GF-D8 (cell line): ENCODE measurements at places on chromosomes 13 and 19.

- no peak for DNase-seq
Observed at GRCh38 chr19:50720181-50720920, 749 bp upstream of the SHANK1 start.

- DNase-seq = no peak
Observed at GRCh38 chr13:66837246-66837645, 392.9 kb downstream of the PCDH9 start.

DNA sequence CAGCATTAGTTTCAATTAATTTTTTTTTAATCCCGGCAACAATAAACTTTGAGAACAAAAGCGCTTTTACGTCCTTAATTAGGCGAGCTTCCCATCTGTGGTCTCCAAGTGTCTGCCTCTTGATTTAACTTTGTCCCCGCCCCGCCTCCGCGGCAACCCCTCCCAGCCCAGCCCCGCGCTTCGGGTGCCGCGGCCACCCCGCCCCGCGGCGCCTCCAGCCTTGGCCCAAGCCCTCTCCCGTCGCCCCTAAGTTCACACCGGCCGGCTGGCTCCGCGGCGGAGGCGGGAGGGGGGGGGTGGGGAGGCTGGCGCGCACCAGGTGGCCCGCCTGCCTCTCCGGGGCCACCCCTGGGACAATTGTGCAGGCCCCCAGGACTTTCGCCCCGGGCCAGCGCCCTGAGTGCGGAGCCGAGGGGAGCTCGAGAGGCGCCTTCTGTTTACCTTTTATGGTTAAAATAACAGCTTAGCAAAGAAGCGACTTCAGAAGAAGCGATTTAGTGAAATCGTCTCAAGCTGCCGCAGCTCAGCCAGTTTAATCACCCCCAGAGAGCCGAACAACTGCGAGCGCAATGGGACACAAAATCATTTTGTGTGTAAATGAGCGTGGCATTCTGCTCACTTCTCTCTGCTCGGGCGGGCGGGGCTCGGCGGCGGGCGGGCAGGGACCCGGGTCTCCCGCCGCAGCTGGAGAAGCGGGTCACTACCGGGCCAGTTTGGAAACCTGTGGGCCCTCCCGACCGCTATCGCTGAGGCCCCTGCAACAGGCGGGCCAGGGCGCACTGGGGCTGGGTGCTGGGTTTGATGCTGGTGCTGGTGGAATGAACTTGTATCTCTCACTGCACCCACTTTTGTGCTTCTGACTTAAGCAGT, 1.4 kb downstream of the KCTD15 start:
- no peak for DNase-seq

DNA sequence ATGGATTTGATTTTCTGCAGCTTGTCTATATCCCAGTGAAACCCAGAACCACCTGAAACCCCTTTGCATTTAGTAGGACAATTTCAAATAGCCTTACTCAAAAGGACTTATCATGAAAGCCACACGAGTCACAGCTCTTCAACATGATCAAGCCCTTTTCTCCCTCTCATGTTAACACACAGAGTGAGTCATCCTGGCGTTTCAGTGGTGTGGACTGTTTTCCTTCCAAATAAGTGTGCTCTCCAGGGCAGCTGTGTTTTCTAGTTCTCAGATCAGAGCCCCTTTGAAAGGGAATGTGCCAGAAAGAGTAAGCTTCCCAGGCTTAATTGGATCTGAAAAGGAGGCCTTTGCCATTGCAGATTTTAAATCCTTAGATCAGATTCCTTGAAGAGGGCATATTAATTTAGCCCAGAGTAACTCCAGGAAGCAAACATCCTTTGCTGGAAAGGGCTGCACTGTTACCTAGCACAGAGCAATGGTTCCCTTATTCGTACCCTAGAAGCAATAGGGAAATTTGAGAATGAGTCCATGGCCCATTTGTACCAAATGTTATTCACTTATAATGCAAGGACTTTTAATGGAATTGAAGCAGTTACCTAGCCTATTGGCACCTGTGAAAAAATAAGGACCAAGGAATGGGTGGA, 51.3 kb downstream of the ERICH6B start:
- no peak for DNase-seq

DNA sequence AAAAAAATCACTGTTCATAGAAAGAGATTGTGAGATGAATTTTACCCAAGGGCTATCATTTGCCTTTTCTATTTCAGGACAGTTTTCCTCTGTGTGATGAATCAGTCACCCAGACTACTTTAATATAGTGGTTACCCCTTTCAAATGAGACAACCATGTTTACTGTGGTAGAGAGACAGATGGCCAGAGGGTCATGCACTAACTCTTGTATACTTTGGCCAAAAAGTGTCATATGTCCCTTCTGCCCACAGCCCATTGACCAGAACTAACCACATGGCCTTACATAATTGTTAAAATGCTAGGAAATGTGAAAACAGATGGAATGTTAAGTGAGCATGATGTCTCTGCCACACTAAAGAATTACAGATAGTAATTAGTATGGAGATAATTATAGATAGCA, 498.7 kb downstream of the DACH1 start:
- no peak for DNase-seq

DNA sequence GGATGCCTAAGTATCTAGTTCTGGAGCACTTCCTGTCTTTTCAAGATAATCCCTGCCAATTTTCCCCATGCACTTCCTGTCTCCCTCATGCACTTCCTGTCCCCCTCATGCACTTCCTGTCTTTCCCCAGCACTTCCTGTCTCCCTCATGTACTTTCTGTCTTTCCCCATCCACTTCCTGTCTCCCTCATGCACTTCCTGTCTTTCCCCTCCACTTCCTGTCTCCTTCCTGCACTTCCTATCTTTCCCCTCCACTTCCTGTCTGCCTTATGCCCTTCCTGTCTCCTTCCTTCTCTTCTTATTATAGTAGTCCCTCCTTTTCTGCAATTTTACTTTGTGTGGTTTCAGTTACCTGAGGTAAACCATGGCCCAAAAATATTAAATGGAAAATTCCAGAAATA, 3.0 kb upstream of the TNNT1 start:
- peak; percentile 5 for DNase-seq

DNA sequence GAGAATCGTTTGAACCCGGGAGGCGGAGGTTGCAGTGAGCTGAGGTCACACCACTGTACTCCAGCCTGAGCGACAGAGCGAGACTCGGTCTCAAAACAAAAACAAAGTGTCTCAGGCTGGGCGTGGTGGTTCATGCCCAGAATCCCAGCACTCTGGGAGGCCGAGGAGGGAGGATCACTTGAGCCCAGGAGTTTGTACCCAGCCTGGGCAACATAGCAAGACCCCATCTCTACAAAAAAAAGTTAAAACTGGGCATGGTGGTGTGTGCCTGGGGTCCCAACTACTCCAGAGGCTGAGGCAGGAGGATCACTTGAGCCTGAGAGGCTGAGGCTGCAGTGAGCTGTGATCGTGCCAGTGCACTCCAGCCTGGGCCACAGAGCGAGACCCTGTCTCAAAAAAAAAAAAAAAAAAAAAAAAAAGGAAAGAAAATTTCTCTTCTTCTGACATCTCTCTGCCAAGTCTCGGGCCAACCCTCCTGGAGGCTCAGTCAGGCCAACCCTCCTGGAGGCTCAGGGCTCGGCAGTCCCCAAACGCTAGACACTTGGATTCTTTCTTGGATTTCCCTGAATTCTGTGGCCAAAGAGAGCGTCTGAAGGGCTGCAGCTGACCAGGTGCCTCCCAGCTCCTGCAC, 26.3 kb downstream of the ARID3A start:
- no peak for DNase-seq

- DNase-seq = no peak
Observed at GRCh38 chr19:34351382-34351826, 13.6 kb upstream of the GPI start.

DNA sequence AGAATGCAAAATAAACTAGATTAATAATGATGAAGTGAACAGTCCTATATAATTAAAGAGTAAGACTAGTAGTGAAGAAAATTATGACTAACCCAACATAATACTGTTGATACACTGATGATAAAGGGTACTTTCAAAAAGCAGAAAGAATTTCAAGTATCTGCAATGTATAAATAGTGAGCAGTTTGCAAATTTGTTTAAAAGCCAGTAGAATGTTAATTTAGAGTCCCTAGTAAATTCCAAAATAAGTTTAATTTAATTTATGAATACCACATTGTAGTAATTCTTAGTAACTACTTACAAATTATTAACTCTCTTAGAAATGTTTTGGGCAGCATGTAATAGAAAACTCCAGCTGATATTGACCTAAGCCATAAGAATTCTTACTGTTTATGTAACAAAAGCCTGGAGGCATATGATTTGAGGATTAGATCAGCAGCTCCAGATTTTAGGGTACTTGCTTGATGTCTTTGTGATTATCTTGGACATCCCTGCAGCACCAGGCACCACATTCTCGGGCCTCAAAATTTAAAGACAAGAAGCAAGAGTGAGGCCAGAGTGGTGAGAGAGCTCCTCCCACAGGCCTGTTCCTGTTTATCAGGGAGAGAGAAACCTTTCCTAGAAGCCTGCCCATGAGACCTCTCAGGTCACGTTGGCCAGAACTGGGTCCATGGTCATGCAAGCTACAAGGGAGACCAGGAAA, 67.6 kb upstream of the TDRD3 start:
- DNase-seq = peak; percentile 18

DNA sequence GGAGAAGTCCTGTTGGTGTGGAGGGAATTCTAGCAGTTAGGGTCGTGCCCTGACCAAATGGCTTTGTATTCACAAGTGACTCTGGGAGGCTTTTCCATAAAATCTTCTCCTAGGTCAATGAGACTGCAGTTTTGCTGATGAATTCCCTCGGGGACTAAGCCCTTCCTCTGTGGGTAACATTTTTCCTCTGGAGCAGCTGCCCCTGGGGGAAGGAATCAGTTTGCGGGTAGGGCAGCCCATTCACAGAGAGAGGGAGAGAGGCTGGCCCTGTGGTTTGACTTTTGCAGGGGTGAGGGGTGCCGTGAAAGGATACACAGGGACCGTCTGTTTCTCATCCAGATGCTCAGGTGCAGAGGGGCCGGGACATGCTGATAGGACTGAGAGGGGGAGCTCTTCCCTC, 67.3 kb downstream of the ERICH6B start:
- no peak for DNase-seq

GRCh38 chr13:48265217-48265815, 32.3 kb downstream of the ITM2B start:
- peak; percentile 89 for DNase-seq

- no peak for DNase-seq
Observed at GRCh38 chr19:42269478-42270345, 660 bp downstream of the CIC start.

DNA sequence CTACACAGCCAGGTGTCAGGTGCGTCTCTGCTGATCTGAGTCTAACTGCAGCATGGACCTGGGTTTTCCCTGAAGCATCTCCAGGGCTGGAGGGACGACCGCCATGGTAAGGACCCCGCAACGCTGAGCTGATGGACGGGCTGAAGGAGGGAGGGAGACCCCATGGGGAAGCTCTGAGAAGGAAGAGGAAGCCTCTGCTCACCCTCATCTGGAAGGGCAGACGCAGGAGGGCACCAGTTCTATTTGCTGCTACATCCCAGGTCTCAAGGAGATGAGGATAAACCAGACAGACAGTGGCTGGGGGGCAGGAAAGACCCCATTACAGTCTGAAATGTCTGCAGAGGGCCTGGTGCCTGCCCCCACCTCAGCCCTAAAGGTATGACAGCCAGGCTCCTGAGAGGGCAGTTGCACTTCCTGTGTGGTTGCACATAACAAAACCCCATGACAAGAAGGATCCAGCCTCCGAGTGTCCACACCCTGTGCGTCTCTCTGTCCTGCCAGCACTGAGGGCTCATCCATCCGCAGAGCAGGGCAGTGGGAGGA, at the start of gene LILRA2:
TSS of gene LILRA2 (plus strand) at position 461 of the 543 bp plus-strand sequence. CDS start 89 bp downstream, outside the sequence.
- DNase-seq = peak; percentile 14

DNA sequence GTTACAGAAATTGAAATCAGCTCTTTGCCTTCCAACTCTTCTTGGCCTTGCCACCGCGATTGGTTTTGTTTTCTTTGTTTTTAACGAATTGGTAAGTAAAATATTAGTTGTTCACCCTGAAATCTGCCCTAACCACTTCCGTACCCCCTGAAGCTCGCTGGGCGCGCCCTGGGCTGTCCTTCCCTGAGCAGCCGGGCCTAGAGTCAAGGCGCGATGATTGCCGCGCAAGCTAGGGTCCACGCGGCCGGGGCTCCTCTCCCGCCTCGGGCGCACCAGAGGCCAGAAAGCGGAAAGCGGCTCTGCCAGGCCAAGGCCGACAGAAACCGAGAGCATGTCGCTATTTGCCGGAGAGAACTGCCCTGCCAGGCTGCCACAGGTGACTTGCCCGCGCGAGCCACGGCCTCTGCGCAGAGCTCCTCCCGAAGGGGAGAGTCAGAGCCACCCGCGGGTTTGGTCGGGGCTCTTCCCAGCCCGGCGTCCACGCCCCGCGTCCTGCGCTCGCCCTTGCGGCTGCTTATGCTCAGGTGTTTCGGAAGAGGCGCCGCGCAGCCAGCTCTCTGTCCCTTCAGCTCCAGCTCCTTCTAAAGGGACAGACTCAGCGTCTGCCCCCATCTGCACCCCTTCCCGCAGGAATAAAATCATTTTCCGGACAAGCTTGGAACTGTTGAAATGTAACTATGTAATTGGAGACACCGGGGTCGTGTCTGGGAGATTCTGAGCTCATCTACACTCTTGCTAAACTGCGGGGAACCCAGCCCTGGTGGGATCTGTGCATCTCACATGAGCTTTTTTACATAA, 6.6 kb upstream of the CDX2 start:
- DNase-seq = no peak

DNA sequence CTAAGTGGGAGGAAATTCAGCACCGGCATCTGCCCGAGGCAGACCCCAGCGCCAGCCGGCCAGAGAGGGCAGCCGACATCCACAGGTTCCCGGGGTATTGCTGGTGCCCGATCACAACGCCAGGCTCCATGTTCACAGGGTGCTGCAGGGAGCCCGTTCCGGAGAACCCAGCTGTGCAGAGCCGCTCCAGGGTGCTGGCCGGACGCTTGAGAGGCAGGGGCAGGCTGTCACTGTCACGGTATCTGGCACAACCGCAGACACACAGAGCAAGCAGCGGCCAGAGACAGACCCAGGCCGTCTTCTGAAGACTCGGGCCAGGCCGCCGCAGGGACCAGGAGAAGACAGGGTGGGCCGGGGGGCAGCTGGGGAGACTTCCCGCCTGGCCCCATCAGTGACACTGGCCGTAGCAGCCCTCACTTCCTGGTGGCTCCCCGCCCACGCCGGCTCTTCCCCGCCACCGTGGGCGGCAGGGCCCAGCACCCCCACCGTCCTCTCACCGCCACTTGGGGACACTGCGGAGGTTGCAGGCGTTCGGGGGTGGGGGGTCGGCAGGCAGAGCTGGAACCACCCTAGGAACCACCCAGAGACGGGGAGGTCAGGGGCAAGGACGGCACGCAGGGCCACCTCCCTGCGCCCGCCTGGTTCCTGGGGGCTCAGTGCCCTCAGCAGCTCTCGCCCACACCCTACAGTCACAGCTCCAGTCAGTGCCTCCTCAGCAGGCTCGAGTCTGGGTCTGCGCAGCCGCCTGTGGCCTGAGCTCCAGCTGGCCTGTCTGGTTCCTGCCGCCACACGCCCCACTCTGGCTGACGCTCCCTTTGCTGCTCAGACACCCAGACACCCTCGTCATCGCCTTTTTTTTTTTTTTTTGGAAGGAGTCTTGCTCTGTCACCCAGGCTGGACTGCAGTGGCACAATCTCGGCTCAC, 3.8 kb downstream of the RNF126 start:
- DNase-seq = no peak
